ENCODE measurements at places on chromosomes 11 and 22.

GRCh38 chr11:74057249-74058151 is 48.6 kb upstream of the UCP3 start:
- peak; percentile 11 for DNase-seq

DNA sequence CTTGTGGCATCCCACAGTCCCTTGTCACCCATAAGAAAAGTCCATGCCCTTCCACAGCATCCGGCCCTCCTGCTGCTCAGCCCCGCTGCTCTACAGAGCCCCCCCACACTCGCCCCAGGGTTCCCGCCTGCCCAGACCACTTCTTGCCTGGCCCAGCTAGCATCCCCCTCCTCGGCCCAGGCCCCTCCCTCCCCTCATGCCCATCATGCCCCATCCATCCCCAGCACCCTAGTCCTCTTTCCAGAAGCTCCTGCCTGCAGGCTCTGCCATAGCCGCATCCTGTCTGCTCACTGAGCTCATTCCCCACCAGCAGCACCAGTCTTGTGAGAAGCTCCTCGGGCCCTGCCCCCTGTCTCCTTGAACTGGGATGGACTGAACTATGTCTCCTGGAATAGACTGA is 54.4 kb downstream of the LINC01488 start:
- DNase-seq, result no peak

GRCh38 chr22:22408731-22409696 is 99.5 kb downstream of the ZNF280B start:
- DNase-seq, result no peak

- no peak for DNase-seq
Observed at GRCh38 chr22:17754233-17754925, 19.9 kb downstream of the BID start.

DNA sequence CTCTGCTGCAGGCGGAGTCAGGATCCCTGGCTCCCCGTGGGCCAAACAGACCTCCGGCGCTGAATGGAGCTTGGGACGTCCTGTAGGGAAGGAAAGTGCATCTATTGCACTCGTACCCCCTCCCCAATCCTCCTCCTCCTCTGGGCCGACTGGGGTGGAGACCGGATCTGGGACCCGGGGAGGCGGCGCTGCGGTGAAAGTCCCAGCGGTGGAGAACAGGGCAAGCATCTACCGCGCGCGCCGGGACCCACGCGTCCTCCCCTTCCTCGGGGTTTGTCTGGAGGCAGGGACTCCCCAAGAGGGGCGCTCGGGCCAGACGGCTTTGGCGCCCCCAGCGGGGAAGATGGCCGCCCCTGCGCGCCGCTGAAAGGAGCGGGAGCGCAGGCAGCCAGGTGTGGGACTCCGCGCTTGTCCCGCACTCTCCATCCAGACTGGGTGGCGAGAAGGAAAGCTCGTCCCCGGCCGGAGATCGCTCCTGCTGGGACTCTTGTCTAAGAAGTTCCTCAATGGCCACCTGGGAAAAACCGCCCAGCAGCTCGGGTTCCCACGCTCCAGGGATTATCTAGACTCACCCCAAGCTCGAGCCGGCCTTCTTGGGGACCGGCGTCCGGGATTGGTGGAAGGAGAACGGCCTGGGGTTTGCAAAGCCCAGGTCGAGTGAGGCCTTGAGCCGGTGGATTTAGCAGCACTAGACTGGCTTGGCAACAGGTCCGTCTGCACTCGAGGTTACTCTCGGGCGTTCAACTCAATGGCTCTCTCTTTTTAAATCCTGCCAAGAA is 718 bp downstream of the FADS2 start:
- DNase-seq, result no peak

GRCh38 chr11:7514099-7514591 is 346 bp downstream of the PPFIBP2 start:
- peak; percentile 15 for DNase-seq

- peak; percentile 28 for DNase-seq
Observed at GRCh38 chr11:83044958-83045712, 26.6 kb downstream of the RAB30 start.

GRCh38 chr11:69530278-69531070 is 49.0 kb downstream of the LINC01488 start:
- no peak for DNase-seq

GRCh38 chr11:126431401-126432064 is 76.0 kb downstream of the ST3GAL4 start:
- peak; percentile 70 for DNase-seq

- no peak for DNase-seq
Observed at GRCh38 chr11:64445651-64446050, 86.7 kb downstream of the RPS6KA4 start.

- DNase-seq, result peak; percentile 35
Observed at GRCh38 chr11:97909614-97910399, 1110.9 kb upstream of the CNTN5 start.

DNA sequence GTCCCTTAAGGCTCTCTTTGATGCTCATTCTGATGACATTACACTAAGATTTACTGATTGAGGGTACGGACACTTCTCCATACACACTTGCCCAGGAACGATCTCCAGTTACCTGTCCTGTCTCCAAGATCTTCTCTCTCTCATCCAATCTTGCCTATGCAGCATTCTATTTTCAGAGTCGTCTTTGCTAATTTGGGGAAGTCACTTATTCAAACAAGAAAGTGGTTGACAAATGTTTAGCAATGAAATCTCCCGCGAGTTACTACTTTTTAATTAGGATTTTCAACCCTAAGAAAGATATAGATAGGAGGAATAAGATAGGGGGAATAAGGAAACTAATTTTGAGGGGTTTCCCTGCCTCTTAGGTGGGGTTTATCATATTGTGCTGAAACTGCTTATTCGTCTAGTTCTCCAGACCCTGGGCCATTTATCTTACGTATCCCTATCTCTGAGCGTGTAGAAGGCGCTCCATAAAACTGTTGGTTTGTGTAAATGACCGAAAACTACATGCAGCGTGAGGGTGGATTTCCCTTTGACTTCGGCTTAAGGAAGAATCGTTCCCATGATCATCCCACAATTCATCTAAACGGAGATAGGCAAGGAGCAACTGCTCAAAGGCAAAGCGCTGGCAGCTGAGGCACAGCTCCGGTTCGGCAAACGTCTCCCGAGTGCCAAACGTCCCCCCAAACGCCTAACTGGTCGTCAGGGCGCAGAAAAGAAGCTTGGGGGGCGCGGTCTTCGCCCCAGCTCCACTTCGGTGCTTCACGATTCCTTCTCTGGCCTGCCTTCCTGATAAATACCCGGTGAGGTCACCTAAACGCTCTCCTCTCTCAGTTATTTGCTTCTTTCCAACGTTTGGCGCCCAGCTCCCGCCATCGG is 804 bp downstream of the APIP start:
- no peak for DNase-seq

GRCh38 chr11:2432171-2432621 is 12.1 kb downstream of the TRPM5 start:
- DNase-seq, result no peak

DNA sequence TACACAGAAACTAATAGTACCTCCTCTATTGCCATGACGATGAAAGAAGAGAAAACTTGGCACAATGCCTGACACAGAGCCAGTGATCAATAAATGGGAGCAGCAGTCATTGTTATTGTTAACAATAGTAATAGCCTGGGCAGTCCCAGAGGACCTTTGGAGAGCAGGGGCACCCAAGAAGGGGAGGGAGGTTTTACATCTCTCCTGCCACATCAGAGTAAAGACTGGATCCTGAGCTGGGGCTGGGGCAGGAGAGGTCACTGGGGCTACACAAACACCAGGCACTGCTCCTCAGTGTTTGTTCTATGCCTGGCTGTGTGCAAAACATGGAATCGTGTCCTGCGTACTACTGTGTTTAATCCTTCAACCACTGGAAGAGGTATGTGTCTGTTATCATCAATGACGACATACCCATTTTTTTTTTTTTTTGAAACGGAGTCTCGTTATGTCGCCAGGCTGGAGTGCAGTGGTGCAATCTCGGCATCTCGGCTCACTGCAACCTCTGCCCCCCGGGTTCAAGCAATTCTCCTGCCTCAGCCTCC is 25.0 kb upstream of the CREB3L1 start:
- DNase-seq, result no peak

DNA sequence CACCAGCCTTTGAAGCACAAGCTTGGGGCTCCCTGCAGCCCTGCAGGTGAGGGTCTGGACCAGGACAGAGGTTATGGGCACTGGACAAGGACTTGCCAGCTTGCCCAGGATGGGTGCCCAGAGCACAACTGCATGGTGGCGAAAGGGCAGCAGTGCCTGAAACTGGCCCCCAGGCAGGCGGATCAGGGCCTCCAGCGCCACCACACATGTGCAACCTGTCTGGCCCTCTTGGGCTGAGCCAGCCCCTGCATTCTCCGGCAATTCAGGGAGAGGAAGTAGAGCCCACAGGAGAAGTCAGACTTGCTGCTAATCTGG is 18.8 kb downstream of the MB start:
- no peak for DNase-seq

DNA sequence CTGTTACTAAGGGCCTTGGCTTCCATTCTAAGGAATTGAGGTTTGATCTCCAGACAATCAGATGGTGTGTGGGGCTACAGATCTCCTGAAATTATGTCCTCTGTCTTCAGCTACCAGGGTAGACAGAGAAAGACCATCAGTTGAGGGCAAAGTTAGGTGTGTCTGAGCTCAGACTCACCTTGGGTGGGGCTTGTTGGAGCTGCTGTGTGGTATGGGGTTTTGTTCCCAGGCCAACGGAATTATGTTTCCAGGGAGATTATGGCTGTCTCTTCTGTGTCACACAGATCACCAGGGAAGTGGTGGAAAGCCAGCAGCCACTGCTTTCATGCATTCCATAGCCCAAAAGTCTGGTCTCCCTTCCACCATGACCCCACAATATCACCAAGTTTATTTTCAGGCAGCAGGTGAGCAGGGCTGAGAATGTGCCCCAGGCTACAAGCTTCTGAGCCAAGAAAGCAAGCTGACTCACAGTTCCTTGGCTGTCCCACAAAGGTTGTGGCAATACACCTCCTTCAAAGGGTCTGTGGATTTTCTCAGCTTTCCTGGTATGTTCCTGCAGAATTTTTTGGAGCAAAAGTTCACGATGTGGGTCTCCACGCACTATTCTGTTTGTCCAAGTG is 714.9 kb downstream of the LUZP2 start:
- DNase-seq, result peak; percentile 3

- DNase-seq, result no peak
Observed at GRCh38 chr11:119934866-119935265, 203.0 kb downstream of the TRIM29 start.

GRCh38 chr11:73398721-73399120 is 22.5 kb downstream of the RELT start:
- no peak for DNase-seq

- peak; percentile 13 for DNase-seq
Observed at GRCh38 chr11:100753571-100753970, 66.5 kb downstream of the ARHGAP42 start.

DNA sequence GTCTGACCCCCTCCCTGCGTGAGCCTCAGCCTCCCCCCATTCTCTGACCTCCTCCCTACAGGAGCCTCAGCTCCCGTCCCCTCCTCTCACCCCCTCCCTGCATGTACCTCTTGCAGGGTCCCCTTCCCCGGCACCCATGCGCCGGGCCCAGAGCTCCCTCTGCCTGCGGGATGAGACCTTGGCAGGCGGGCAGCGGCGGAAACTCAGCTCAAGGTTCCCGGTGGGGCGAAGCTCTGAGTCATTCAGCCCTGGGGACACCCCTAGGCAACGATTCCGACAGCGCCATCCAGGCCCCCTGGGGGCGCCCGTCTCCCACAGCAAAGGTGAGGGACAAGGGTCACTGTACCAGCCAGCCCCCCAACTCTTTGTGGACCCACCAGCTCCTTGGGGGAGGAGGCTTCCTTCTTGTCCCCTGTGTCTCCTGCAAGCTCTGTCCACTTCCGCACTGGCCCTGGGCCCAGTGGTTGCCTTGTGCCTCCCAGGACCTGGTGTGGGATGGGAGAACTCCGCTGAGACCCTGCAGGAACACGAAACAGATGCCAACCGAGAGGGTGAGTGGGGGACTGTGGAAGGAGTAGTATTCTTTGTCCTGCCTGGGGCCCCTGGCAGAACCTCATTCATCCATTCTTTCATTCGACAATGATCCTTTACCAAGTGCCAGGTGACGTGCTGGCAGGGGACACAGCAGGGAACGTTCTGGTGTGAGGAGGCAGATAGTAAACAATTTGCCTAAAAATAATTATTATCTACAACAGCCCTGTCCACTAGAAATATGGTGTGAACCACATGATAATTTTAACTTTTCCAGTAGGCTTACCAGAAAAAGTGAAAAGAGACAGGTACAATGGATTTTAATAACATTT is 3.7 kb upstream of the RPS6KA4 start:
- DNase-seq, result peak; percentile 79

DNA sequence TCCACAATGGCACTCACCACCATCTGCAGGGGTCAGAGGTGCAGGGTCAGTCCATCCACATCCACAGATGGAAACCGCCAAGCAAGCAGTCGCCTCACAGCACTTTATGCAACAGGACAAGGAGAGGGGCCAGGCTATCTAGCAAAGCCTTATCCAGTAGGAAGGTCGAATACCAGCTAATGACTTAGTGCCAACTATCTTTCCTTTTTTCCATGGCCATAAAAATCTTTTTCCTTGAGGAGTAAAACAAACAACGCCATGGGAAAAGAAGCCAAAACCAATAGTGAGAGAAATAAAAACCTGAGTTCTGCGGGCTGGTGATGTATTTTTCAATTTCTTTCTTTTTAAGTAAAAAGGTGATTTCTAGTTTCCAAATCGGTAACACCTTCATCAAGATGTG is 8.2 kb downstream of the SNX19 start:
- DNase-seq, result no peak

GRCh38 chr11:119918347-119918746 is 189.3 kb upstream of the NECTIN1 start:
- no peak for DNase-seq

- no peak for DNase-seq
Observed at GRCh38 chr11:69150175-69150574, 5.6 kb upstream of the SMIM38 start.

- DNase-seq, result no peak
Observed at GRCh38 chr11:117902001-117902845, 25.8 kb upstream of the FXYD6 start.

GRCh38 chr22:38724926-38725571 is 19.3 kb downstream of the GTPBP1 start:
- DNase-seq, result no peak

DNA sequence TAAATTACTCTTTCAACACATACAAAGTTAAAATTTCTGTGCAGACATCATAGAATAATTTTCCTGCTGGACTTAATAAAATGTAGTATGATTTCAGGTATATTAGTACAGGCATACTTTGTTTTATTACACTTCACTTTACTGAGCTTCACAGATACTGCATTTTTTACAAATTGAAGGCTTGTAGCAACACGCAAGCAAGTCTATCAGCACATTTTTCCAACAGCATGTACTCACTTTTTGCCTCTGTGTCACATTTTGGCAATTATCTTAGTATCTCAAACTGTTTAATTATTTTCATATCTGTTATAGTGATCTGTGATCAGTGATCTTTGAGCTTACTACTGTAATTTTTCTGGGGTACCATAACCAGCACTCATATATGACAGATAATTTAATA is 44.5 kb downstream of the BBOX1 start:
- DNase-seq, result no peak

DNA sequence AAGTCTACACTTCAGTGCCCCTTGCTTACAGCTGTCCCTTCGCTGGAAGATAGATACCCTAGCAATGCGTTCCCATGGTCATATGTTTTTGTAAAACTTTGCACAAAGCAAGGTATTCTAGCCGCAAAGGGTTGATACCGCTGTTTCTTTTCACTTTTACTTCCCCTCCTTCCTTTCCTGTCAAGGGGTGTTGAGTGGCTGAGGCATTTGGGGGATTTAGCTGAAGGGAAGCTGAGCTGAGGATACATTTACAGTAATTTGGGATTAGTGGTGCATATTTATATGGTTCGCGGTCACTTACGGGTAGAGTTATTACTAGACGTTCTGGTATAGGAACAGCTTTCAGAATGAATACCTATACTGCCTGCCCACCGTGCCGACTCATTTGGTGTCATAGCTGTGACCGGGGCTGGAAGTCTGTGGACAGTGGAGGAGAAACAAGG is 86.9 kb upstream of the WNT11 start:
- DNase-seq, result no peak
